Renal cortical epithelial cell (primary cell): ENCODE measurements at places on chromosomes 7 and 10.

DNA sequence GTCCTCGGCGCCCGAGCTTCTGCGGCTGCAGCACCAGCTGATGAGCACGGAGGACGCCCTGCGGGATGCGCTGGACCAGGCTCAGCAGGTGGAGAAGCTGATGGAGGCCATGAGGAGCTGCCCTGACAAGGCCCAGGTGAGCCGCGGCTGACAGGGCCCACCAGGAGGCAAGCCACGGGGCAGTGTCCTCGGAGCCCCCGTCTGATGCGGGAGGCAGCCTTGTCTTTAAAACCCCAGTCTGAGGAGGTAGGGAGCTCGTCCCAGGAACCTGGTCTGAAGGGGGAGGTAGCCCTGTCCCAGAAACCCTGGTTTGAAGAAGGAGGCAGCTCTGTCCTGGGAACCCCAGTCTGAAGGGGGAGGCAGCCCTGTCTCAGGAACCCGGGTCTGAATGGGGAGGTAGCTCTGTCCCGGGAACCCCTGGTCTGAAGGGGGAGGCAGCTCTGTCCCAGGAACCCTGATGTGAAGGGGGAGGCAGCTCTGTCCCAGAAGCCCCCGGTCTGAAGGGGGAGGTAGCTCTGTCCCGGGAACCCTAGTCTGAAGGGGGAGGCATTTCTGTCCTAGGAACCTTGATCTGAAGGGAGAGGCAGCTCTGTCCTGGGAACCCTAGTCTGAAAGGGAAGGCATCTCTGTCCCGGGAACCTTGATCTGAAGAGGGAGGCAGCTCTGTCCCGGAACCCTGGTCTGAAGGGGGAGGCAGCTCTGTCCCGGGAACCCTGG, 53.1 kb upstream of the GTF2IRD1 start:
- no peak for DNase-seq

DNA sequence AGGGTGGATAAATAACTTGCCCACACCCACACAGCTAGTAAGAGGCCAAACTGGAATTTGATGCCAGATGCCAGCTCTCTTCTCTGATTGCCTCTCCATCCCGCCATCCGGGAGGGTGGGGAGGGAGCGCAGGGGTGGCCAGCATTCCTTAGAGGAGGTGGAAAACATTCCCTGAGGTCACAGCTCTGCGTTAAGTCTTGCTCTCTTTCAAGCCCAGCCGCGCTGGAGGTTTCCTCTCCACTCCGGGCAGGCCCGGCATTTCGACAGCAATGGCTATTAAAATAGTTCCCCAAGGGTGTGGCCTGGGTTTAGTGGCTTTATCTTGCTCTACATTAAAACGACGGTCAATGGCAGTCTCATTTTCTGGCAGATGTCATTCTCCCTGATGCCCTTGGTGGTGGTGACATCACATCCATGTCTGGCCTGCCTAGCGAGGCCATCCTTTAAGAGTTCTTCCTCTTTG, 16.1 kb upstream of the C10orf71 start:
- no peak for DNase-seq

GRCh38 chr7:17194656-17195055, 103.8 kb upstream of the AHR start:
- no peak for DNase-seq

GRCh38 chr10:28072573-28072972, 73.7 kb upstream of the ODAD2 start:
- peak; percentile 27 for DNase-seq

DNA sequence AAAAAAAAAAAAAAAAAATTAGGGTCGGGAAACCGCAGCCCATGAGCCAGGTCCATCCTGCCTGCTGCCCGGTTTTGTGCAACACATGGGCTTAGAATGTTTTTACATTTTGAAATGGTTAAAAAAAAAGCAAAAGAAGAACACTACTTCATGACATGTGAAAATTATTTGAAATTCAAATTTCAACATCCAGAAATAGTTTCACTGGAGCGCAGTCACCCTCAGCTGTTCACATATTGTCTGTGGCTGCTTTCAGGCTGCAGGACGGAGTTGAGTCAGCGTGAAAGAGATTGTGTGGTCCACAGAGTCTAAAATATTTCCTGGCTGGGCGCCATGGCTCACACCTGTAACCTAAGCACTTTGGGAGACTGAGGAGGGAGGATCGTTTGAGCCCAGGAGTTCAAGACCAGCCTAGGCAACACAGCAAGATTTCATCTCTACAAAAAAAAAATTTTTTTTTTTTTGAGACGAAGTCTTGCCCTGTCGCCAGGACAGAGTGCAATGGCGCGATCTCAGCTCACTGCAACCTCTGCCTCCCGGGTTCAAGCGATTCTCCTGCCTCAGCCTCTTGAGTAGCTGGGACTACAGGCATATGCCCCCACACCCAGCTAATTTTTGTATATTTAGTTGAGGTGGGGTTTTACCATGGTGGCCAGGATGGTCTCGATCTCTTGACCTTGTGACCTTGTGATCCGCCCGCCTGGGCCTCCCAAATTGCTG, 63.9 kb upstream of the ECHDC3 start:
- no peak for DNase-seq

DNA sequence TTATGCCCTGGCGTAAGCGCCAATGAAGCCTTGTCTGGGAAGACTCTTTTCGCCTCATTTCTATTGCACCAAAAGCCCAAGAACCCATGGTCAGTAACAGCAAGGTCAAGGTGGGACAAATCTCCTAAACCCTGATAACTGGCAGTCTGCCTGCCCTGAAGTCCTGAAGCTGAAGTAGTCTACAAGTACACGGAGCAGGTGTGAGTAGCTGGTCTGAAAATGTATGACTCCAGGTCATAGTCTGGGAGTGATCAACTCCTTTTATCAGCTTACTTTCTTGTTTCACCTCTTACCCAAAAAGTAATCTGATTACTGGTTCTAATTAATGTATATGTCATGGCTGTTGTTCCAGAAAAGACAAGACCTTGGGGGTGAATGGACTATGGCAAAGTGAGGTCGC, 107.3 kb upstream of the EFCAB10 start:
- no peak for DNase-seq
